ENCODE measurements at places on chromosomes 6 and 20.

DNA sequence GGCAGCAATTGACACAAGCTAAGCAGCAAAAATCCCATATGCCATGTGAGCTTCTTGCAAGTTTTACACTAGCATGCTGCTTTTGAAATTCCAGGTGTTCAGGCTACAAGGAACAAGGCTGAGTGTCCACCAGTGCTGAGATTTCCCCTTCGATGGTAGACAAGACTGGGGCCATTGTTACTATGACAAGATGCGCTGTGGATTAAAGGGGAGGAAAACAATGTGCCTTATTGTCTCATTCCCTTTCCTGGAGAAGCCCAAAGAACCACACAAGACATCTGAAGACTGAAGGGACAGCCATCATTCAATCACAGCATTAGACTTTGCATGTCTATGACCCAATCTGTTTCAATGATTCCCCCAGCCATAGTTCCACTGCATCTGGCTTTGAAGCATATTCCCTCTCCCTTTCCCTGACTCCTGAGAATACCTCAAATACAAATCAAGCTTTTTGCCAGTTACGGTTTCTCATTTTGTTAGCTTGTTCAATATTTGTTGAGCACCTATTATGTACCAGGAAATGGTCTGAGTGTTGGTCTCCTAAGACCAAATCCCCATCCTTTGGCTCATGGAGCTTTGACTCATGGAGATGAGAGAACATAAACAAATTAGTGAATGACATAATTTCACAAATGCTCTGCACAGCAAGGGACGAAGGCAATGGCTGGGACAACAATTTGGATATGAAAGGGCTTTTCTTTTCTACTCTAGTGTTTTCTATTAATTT is 23.4 kb upstream of the SCGN start:
- no peak for DNase-seq

GRCh38 chr20:36773597-36774390 is at the start of gene DSN1:
TSS of gene DSN1 (minus strand) at chr20:36773763. CDS start at chr20:36771458, 2,305 bp downstream.
- peak; percentile 95 for DNase-seq

GRCh38 chr20:63829603-63829944 is 1.5 kb downstream of the ZBTB46 start:
- DNase-seq, result no peak

GRCh38 chr20:54074511-54074910 is 4.1 kb upstream of the BCAS1 start:
- DNase-seq, result no peak

DNA sequence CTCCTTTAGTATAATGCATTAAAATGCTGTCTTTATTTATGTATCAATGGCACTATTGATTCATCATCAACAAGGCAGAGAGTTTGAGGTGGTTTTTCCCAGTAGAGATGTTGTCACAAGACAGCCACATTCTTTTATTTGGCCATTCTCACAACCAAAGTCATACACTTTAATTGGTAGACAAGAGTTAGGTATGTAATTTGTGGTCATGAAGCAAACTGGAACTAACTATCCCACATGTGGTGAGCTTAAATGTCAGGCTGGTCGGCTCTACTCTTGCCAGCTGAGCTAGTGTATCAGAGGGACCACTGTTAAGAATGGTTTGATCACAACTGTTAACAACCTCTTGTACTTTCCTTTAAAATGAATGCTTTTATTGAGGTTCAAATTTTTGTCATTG is 714.6 kb downstream of the CD109 start:
- no peak for DNase-seq
